DND-41 (cell line): ENCODE measurements at places on chromosomes 7 and 10.
A peak's percentile ranks its signal among the peaks of the same experiment; 100 is the strongest.

DNA sequence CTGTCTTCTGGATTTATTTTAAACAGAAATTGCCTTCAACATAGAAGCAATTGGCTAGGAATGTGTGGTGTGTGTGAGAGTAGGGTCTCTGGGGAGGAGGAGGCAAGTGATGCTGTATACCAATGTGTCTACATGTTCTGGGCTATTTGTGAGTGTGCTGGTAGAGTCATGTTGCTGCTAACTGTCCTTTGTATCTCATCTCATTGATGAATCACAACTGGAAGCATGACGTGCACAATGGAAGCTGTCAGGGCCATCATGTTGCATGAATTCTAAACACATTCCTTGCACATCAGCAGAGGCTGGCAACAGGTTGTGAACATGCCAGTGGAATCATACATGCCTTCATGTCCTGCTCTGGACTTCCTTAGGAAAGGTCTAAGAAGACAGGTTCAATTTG lies 199.7 kb downstream of the BMPER start:
- DNase-seq, result no peak

- DNase-seq, result no peak
Measured at GRCh38 chr10:50850578-50851230, 34.7 kb downstream of the A1CF start.

- DNase-seq, result no peak
Measured at GRCh38 chr7:37531225-37531624, 82.6 kb upstream of the ELMO1 start.

GRCh38 chr7:127901895-127902703 lies 129.1 kb downstream of the LRRC4 start:
- no peak for DNase-seq

DNA sequence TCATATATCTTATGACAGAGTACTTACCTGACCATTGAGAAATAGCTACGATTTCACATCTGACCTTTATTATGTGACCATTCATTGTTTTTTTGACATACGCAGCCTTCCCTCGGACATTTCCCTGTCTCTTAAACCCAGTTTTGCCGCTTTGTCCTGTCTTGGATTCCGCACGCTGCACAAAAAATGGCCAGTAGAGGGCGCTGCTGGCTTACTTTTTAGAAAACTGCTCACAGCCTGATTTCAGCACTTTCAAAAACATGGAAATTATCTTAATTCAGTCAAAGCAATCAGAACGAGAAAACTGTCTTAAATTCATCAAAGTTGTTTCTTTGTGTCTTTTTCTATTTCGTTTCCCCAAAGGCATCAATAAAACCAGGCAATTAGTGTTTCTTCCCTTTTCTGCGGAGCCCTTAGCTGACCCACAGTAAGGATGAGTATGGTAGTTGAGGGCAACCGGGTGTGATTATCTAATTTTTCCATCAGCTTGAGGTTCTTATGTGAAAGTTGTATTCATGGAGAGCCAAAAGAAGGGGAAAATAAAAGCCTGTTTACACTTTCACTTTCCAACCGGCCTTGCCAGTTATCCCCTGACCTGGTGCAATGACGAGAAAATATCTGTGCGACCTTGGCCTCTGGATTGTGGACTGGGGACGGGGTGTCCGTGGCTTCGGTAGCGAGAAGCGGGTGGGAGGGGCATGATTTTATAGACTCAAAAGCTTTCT lies 144.4 kb downstream of the DYNC1I1 start:
- DNase-seq, result peak; percentile 68
